ENCODE measurements at places on chromosomes 7 and 10.

DNA sequence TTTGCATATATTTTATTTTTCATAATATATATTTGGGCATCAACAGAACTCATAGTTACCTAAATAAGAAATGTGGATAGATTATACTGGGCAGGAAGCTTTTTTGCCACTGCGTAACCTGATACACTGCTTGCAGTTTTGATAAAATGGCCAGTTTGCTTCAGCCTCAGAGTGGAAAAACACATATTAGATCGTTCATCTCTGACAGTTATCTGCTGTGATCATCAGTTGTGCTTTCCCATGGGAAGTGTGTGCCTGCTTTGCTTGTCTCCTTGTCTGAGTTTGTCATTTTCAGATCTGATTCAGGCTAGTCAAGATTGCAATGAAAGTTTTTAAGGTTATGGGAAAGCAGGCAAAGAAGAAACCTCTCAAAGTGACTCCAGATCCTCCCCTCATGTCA, 54.0 kb downstream of the ADAM12 start:
- DNase-seq = no peak

GRCh38 chr10:120406376-120406775, 50.7 kb upstream of the PLPP4 start:
- DNase-seq = no peak

- DNase-seq = no peak
Measured at GRCh38 chr10:8315619-8316021, 261.1 kb downstream of the GATA3 start.

GRCh38 chr7:140153666-140154161, 23.1 kb downstream of the KDM7A start:
- DNase-seq = no peak

GRCh38 chr10:538895-539294, 150.6 kb downstream of the DIP2C start:
- DNase-seq = no peak

DNA sequence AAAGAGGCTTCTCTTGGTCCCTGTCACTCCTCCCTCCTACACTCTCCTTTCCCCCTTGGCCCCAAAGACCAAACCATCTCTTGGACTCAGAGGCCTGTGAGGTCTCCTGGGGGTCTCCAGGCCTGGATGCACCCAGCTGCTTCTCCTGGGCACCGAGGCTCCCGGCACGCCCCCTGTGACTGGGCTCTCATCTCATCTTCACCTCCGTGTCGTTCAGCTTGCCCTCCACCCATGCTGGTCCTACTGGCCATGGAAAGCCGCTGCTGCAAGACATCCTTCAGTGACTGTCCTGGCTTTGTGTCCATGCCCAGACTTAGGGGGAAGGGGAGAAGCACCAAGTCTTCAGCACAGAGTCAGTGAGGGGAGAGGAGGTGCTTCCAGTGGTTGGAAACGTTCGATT, 141.4 kb upstream of the RET start:
- no peak for DNase-seq

Measured in PC-3 (cell line).